Stimulated activated naive CD4-positive, alpha-beta T cell treated with Interleukin-2 at 50 U/mL for 16 hours (primary cell): ENCODE measurements at places on chromosomes 4 and X.

GRCh38 chr4:79964400-79965211 is 108.4 kb downstream of the ANTXR2 start:
- DNase-seq: no peak

- no peak for DNase-seq
Observed at GRCh38 chr4:100826808-100827548, 309.2 kb upstream of the EMCN start.

GRCh38 chr4:53376900-53377299 is 541 bp upstream of the FIP1L1 start:
- DNase-seq: no peak

GRCh38 chrX:77698242-77698641 is 87.8 kb downstream of the ATRX start:
- DNase-seq: no peak

DNA sequence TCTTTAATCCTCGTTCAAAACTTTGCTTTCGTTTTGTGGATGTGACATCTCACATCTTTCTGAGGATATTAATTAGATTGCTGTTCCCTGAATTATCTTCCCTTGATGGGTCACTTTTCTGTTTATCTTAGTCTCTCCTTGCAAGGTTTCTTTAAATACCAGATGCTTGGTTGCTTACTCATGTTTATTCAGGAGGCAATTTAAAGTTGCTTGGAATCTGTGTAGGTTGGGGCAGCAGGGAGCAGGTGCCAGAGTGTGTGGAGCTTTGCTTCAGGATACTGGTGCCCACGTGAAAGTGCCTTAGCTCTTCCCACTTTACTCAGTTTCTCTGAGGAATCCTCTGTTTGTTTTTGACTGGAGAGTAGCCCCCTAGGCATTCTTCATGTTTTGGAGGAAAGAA is 24.0 kb downstream of the ANAPC4 start:
- no peak for DNase-seq

DNA sequence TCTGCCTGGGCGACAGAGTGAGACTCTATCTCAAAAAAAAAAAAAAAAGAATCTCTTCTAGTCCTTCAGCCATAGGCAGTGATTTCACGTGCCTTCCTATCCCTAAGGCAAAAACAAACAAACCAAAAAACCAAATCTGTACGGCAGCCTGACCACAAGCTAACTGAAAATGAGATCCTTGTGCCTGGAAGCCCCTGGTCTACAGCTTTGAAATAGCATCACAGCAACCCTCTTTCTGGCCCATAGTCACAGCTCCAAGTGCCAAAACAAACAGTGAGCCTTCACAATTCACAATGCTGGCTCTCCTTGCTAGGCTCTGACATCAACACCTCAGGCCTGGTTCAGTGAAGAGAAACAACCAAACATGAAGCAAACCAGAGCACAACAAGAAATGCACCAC is 46.1 kb downstream of the TMEM150C start:
- DNase-seq: no peak

DNA sequence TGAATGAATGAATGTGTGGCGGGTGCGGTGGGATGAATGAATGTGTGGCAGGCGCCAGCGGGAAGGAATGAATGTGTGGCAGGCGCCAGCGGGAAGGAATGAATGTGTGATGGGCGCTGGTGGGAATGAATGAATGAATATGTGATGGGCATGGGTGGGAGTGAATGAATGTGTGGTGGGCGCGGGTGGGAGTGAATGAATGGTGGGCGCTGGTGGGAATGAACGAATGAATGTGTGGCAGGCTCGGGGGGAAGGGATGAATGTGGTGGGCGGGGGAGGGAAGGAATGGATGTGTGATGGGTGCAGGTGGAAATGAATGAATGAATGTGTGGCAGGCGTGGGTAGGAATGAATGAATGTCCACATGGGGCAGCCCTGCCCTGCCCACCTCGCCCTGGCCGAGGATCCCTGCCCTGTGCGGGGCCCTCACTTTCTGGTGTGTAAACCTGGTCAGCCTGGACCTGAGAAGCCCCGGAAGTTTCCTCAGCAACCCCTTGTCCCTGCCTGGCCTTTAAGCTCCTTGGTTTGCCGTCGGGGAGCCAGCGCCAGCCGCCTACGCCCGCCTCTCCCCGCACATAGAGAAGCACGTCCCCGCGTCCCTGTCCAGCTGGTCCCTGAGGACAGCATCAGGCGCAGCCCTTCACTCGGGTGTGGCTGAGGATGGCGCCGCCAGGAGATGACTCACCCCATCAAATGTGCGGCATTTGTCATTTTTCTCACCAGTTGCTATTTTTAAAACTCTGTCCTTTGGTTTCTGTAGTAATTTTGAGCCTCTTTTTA is 112.8 kb upstream of the LRPAP1 start:
- no peak for DNase-seq

DNA sequence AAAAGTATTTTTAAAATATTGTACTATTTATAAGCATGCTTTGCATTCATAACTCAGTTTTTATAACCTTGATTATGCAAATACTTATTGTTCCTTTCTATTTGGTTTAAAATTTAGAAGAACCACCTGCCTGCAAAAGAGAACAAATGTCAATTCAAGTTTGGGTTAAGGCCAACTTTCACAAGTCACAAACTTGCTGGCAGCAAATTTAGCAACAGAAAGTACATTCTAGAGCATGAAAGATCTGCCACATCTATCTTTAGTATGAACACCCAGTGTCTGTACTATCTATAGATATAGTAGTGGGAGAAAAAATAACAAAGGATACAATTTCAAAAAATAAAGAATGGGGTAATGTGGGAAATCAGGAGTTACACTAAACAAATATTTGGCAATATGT is 1014.2 kb downstream of the C4orf33 start:
- DNase-seq: no peak

DNA sequence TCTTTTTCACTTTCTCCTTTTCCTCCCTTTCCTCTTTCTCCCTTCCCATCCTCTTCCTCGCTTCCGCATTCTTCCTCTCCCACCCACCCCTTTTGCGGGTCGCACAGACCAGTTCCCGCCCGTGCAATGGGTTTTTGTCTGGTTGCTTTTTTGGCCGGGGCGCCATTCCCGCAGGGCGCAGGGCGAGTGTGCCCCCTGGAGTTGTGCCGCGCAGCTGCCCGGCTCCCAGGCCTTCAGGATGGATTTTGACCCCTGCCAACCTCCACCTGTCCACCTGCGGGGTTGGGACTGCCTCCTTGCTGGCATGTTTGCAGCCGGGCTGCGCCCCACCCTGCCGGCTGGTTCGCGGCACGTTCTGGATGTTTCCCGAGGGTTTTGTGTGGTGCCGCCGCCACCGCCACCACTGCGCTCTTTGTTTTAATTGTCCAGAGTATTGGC is 578 bp upstream of the SEL1L3 start:
- DNase-seq: no peak

DNA sequence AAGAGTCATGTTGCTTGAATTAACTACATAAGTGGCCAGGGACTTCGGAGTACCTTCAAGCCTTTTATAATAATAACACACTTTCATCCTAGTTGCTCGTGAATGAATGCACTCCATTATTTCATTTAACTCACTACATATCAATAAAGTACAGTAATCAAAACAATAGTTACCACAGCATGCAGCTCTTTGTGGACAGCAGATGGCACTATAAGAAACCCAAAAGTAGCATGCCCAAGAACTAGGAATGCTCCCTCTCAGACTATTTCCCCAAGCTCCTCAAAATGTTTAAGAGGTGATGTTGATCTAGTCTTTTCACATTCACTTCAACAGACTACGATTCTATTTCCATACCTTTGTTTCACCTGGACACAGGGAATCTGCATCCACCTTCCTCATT is 500.8 kb upstream of the DIAPH2 start:
- DNase-seq: no peak

DNA sequence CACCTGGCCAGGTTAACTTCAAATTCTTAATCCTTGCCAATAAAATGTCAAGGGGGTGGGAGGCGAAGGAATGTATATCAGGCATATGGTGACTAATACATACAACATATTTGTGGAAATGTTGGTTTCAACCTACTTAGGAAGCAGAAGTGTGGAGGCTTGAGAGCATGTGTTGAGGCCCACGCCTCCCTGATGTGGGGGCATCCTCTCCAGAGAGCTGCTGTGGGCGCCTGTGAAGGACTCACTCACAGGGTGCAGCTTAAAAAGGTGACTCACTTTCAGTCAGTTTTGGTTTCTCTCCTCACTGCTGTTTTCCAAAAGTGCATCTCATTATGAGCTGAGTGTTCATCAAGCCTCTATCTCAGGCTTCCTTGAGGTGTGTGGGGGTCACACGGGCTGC is 27.5 kb downstream of the LNX1 start:
- DNase-seq: no peak

- DNase-seq: no peak
Observed at GRCh38 chr4:168059251-168059650, 33.1 kb upstream of the ANXA10 start.

DNA sequence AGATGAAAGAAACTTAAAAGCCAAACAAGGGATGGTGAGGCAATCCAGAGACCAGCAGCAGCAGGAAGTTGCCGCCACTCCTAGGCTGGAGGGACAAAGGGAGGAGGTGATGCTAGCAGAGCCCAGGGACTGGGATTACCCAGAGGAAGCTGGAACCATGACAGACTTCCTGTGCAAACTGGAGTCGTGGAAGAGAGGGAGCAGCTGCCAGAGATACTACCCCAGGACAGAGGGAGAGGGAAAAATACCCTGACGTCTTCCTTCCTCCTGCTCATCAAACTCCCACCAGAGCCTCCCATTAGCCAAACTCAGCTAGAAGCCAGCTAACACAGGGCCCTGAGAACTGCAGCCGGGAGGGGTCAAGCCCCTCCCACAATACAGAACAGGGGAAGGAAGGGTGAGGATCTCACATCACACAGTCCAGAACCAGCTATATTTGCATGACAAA is 101.2 kb upstream of the KLF3 start:
- DNase-seq: no peak
